ENCODE measurements at places on chromosomes 4 and X.

GRCh38 chr4:8688041-8688907 is 95.7 kb downstream of the CPZ start:
- no peak for DNase-seq

- DNase-seq, result no peak
Observed at GRCh38 chrX:155022585-155022984, at the start of gene F8. TSS of gene F8 (minus strand) at chrX:155022723. CDS start at chrX:155022552, 171 bp downstream.

DNA sequence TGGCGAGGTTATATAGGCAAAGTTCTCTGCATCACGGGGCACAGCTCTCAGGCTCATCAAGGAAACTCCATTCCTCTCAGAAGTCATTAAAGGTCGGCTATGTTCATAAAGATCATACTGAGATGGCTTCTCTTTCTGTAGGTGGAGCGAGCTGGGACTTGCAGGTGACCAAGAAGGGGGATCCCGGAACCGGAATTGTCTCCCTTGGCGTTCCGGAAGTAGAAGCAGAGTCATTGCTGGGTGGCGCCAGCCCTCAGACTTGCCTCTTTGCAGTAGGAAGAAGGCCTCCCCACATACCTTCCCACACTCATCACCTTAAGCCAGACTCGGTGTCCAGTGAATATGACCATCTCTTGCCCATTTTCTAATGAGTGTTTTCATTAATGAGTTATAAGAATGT is 17.9 kb upstream of the HPGD start:
- no peak for DNase-seq

DNA sequence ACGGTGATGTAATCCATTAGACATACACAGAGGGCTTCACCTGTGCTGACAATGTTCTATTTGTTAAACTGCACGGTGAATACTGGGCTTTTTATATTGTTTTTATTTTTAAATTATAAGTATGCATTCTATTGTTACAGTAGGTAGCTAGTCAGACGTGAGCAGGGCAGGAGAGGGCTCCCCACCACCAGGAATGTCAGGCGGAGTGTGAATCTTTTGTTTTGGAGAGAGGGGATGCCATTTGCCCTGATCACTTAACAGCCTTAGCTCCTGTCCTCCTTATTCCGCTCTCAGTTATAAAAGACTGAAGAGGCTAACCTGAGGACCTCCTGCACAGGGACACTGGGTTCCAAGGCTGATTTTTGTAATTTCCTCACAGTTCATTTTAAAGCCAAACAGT is 151.6 kb upstream of the TAPT1 start:
- DNase-seq, result no peak

GRCh38 chr4:110753466-110753865 is 130.6 kb upstream of the PITX2 start:
- no peak for DNase-seq

DNA sequence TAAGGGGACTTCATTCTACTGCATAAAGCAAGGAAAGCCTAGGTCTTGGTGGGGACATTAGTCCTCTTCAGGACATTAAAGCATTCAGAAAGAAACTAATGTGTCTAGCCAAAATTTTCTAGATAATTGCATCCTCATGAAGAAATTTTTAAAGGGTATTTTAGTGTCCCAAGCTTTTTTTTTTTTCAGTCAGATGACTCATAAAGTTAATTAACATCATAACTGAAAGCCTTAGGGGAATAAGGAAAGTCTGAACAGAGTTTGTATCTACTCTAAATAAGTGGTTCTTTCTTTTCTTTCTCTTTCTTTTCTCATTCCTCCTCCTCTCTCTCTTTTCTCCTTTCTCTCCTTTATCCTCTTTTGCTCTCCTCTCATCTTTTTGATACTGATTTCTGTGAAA is 202.4 kb downstream of the ADAMTS3 start:
- no peak for DNase-seq

GRCh38 chrX:43065978-43066377 is 288.0 kb upstream of the PPP1R2C start:
- DNase-seq, result no peak

DNA sequence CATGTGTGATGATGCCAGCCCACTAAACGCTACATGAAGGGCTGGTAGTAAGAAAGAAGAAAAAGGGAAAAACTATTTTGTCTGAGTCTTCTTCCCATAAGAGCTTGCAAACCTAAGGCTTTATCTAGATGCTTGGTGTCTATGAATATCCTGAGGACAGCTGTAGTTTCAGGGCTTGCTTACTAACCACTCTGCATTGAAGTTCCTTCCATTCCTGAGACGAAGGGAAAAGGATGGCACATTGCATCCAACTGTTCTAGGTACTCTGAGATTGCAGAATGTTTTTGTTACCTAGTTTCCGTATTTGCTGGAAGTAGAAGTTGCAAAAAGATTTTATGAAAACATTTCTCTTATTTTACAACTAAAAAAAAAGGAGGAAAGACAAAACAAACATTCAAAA is 544.6 kb downstream of the IL15 start:
- no peak for DNase-seq

DNA sequence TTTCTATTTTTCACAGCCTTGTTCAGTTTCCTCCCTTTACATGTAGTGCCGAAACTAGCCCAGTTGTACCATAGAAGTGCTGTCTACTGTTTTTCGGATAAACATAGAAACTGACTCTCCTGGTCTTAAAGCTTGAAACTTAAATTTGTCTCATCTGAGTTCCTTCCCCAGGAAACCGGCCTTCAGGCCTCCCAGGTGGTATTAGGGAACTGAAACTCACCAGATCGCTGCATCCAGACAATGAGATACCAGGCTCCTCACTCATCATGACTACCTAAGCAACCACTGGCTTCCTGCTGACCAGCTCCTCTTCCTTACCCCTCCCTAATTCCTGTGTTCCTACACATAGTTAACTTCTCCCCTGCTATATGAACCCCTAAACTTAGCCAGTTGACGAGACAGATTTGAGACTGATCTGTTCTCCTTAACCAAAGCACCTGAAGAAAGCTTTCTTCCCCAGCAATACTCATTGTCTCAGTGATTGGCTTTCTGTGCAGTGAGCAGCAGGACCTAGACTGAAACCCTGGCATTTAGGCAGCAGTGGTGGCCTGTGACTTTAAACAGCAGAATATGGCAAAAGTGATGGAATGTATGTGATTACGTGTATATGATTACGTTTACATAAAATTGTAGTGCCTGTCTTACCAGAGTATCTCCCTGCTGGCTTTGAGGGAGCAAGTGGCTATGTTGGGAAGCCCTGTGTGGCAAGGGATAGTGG is 959.1 kb upstream of the LCORL start:
- DNase-seq, result no peak

DNA sequence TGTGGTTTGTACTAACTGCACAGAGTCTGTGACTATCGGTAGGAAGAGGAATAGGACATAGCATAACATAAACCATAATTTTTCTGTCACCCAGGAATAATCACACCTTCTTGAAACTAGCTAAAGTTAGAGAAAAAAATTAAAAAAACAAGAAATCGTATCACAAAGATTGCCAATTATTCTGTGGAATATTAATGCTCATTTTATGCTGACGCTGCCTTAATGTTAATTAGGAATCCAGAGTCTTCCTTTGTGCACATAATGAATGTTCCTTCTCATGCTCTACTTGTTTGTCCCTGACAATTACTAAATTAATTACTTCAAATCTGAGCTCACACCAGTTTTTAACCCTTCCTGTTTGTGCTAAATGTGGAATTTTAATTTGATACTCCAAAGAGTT is 772.7 kb upstream of the EPHA5 start:
- no peak for DNase-seq

Measured in cortex of kidney (tissue), 1 donor.